Fibroblast of lung (primary cell): ENCODE measurements at places on chromosomes 7 and 10. TPM values are rescaled to one million over a fixed set of nuclear protein-coding genes. Genes with fewer than 3 reads are reported as not detected.

Gene LRRC18
- 0.08 TPM in 1 of 2 replicates, not detected in the other for polyA plus RNA-seq

DNA sequence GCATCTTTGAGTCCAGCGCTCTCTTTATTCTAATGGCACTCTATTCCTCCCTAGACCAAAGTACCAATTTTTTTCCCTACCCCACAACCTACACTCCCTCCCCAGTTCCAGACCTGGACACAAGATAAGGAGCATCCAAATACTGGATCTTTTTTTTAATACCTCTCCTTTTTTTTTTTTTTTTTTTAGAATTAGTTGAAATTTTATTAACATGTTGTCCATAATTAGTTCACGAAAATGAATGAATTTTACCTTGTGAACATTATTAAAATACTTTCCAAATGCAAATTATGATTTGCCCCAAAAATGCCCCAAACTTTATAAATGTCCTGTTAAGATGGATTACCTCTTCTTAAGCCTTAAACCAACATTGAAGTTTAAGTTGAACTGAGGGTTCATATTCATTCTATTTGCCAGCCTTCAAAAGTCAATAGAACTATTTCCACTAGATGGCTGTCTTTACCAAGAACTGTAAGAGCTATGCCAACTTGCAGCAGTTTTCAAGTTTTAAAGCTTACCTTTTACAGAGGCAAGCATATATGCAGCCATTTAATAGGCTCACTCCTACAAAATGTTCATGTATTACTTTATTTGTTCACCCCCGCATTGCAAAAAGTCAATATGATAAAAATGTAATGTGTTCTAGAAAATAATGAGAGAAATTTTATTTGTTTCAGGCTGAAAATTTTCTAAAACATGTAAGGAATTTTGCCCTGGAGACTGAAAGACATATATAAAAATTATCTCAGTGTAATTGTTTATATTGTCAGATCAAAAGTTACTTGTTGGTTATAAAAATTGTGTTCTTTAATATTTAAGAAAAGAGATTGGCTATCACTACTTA, 39.7 kb upstream of the TNKS2 start:
- H3K27me3 ChIP-seq, result no peaks in the 10 kb centered on the region
- no peak overlapping the region for H3K27ac ChIP-seq
- no peak overlapping the region for H3K4me3 ChIP-seq
- no peaks in the 10 kb centered on the region for H3K36me3 ChIP-seq
- H3K4me1 ChIP-seq, result no peaks in the 10 kb centered on the region
- peak; percentile 63 for DNase-seq

GRCh38 chr7:155453296-155454182, 4.4 kb upstream of the EN2 start:
- DNase-seq, result no peak
- H3K27me3 ChIP-seq, result peaks cover 79% of the 10 kb centered on the region
- H3K4me1 ChIP-seq, result no peaks in the 10 kb centered on the region
- H3K4me3 ChIP-seq, result no peak overlapping the region
- H3K27ac ChIP-seq, result no peak overlapping the region
- no peaks in the 10 kb centered on the region for H3K36me3 ChIP-seq

DNA sequence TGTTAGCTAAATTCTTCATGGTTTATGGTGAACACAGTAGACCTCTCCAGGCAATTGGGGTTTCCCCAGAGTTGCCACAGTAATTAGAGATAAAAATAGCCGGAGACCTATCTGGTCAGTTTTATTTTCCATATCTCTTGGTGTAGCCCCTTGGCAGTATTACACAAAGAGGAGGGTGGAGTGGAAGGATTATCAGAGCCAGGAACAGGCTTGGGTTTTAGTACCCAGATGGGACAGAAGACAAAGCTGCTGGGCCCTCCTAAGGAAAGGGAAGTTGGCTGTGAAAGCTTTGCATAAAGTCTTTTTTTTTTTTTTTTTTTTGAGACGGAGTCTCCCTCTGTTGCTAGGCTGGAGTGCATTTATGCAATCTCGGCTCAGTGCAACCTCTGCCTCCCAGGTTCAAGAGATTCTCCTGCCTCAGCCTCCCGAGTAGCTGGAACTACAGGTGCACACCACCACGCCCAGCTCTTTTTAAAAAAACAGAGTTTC, 9.7 kb downstream of the ZSCAN21 start:
- no peaks in the 10 kb centered on the region for H3K27me3 ChIP-seq
- H3K27ac ChIP-seq, result no peak overlapping the region
- no peaks in the 10 kb centered on the region for H3K4me1 ChIP-seq
- H3K36me3 ChIP-seq, result peaks cover 10% of the 10 kb centered on the region

DNA sequence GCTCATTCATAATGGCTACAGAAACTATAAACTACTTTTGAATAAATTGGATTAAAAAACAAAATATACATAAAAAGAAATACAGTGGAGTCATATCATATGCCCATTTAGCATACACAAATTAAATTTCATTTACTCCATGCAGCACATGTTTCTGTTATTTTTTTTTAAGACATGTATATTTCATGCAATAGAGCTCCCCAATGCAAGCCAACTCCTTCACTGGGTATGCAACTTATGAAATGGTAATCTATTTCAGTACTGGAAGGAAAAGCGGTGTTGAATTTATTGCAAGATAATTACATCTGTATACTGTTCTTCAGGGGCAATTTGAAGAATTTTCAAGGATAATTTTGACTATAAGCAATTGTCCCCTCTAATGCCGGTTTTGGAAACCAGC, 49.9 kb downstream of the NEUROD6 start:
- H3K27me3 ChIP-seq, result no peaks in the 10 kb centered on the region
- no peak overlapping the region for H3K4me3 ChIP-seq
- no peak for DNase-seq
- no peak overlapping the region for H3K27ac ChIP-seq
- H3K4me1 ChIP-seq, result no peaks in the 10 kb centered on the region
- H3K36me3 ChIP-seq, result no peaks in the 10 kb centered on the region

DNA sequence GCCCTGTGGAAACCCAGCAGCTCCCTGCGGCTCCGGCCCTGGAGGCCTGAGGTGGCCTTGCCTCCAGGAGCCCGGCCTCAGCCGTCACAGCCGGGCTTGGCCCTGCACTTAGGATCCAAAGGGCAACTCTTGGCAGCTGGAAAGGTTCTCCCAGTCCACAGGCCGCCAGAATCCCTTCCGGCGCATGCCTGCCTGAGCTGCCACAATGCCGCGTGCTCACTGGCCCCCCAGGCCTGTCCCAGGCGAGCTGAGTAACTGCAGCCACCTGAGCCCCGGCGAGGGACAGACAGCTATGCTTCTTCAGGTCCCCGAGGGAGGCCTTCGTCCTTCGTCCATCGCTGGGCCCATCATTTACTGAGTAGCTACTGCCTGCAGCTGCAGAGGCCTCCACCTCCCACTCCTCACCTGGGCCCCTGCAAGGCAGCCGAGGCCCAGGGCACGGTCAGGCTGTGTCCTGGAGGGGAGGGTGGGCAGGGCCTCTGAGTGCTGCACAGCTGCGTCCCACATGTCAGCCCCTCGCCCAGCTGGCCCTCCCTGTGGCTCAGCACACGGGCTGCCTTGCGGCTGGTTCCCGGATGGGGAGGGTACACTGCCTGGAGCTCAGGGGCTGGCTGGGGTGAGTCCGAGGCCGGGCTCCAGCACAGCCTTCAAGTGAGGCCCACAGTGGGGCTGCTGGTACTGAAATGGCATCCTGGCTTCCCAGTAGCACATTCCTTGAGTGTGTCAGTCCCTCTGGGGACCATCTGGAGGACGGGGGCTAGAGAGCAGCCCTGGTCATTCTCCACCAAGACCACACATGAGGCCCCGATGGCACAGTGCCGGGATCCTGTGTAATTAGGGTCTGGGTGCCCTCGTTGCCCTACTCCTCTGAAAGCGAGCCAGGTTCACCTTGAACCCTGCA, 172.5 kb downstream of the ELFN1 start:
- H3K27me3 ChIP-seq, result no peaks in the 10 kb centered on the region
- H3K27ac ChIP-seq, result no peak overlapping the region
- no peak for DNase-seq
- no peaks in the 10 kb centered on the region for H3K36me3 ChIP-seq
- H3K4me1 ChIP-seq, result no peaks in the 10 kb centered on the region

DNA sequence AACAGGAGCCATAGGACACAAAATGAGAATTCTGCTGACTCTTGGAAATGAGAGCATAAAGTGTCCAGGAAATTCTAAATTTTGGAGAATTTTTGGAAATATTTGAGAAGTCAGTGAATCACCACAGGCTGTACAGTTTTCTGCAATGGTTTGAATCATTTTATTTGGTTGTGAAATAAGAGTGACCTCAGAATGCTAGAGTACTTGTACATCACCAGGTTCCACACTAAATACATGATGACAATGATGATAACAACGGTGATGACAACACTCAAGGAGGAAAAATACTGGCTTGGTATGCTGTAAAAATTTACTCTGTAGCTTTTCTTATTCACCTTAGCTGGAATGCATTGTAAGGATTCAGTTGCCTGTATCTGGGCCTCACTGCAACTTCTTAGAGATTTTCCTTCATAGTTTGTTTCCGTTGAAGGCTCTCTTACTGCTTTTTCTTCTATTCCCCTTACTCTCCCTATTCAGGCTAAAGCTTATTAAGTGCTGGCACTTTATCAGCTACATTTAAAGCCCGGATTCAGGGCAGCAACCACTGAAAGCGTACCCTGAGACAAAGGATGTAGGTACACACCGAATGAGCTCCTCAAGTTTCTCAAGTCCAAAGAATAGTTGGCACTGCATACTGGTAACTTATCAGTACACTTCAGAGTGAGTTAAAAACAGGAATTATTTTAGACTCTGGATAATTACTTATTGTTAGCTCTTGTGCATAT, 30.2 kb upstream of the NME8 start:
- no peak overlapping the region for H3K27ac ChIP-seq
- no peak overlapping the region for H3K4me3 ChIP-seq
- no peaks in the 10 kb centered on the region for H3K27me3 ChIP-seq

DNA sequence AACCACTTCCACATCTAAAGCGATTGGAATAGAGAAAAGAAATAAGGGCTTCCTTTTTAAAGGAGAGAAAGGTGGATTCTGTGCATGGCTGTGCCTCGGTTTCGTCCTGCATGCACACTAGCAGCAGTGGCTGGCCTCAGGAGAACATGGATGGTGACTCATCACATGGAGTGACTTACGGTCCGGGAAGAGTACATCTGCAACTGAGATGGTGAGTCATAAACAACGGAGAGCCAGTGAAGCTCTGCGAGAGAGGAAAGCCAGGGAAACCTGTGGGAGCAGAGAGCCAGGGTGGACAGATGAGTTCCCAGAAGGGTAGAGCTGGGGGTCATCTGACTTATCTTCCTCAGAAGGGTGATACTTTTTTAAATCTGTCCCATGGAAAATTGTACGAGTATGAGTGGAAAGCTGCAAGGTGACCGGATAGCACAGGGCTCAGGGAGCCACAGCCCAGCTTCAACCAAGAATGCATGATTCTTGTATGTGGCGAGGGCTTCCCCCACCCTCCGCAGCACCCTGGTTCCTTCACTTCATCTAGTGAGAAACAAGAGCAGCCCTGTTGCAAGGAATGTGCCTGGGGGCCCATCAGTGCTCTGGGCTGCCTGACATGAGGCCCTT, 259.1 kb downstream of the KLF6 start:
- no peak overlapping the region for H3K4me3 ChIP-seq
- no peaks in the 10 kb centered on the region for H3K27me3 ChIP-seq
- H3K4me1 ChIP-seq, result peaks cover 16% of the 10 kb centered on the region
- H3K27ac ChIP-seq, result peak overlapping the region; percentile 88

GRCh38 chr10:110857265-110858171, 14.2 kb upstream of the PDCD4 start:
- peak; percentile 72 for DNase-seq
- no peak overlapping the region for H3K27ac ChIP-seq
- peaks cover 8% of the 10 kb centered on the region for H3K4me1 ChIP-seq
- no peaks in the 10 kb centered on the region for H3K36me3 ChIP-seq

GRCh38 chr7:149796287-149796860, 23.0 kb upstream of the ZNF467 start:
- no peak for DNase-seq
- no peaks in the 10 kb centered on the region for H3K4me1 ChIP-seq
- H3K4me3 ChIP-seq, result no peak overlapping the region
- no peaks in the 10 kb centered on the region for H3K36me3 ChIP-seq
- no peak overlapping the region for H3K27ac ChIP-seq

- no peaks in the 10 kb centered on the region for H3K36me3 ChIP-seq
- H3K27me3 ChIP-seq, result peaks cover 4% of the 10 kb centered on the region
- H3K4me1 ChIP-seq, result peaks cover 14% of the 10 kb centered on the region
- no peak for DNase-seq
- H3K4me3 ChIP-seq, result no peak overlapping the region
- no peak overlapping the region for H3K27ac ChIP-seq
These were observed 87.4 kb upstream of the ZMIZ1 start for GRCh38 chr10:78981257-78981969.

DNA sequence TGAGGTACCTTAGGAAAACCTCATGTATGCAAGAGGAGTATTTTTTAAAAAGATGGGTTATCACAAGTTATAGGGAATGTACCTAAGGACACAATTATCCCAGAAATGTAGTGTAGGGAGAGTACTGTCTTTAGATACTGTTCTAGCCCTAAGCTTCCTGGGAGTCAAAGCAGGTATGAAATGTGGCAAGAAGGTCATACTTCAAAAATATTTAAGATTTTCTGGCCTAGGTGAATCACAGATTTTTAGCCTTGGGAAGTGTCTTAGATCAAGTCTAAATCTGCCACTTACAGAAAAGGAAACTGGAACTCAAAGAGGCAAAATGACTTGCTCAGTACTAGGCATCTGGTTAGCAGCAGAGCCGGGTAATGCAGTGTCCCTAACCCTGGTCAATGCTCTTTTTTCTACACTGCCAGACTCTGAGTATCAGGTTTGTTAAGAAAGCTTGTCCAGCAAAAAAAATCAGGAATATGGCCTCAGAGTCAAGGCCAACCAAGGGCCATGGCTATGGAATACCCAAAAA, 13.9 kb downstream of the PIK3AP1 start:
- H3K4me3 ChIP-seq, result no peak overlapping the region
- H3K27me3 ChIP-seq, result no peaks in the 10 kb centered on the region
- H3K36me3 ChIP-seq, result no peaks in the 10 kb centered on the region
- H3K4me1 ChIP-seq, result no peaks in the 10 kb centered on the region
- DNase-seq, result no peak

GRCh38 chr7:34463830-34464229, 194.2 kb upstream of the NPSR1 start:
- no peak for DNase-seq
- no peak overlapping the region for H3K27ac ChIP-seq
- no peak overlapping the region for H3K4me3 ChIP-seq
